ENCODE measurements at places on chromosomes 16 and 17. TPM values are rescaled to one million over a fixed set of nuclear protein-coding genes. Genes with fewer than 3 reads are reported as not detected.
A peak's percentile ranks its signal among the peaks of the same experiment; 100 is the strongest.

The TBX21 gene
- total RNA-seq, result 0.98 TPM

The CTRB1 gene
- not detected for total RNA-seq

The GUCY2D gene
- not detected for total RNA-seq

The TBC1D3G gene
- not detected for total RNA-seq

The TBC1D3H gene
- total RNA-seq, result not detected

The HS3ST3A1 gene
- total RNA-seq, result 1.3 TPM

The ABAT gene
- total RNA-seq, result 0.75 TPM

DNA sequence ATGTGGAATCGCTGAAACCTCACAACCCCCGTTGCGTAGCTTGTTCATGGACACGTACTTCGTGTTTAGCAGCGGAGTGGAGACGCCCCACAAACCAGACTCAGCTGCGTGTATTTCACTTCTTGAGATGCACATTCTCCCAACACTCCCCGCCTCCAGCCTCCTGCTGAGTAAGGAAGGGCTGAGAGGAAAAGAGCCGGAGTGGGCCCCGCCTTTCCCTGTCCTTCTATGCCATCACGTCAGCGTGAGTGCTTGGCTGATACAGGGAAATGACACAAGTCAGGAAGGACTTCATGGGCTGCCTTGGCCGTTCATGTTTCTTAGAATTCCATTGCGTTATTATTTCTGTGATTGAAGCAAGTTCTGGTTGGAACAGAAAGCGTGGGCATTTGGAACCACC is 68.6 kb upstream of the CBX4 start:
- no peak for DNase-seq

DNA sequence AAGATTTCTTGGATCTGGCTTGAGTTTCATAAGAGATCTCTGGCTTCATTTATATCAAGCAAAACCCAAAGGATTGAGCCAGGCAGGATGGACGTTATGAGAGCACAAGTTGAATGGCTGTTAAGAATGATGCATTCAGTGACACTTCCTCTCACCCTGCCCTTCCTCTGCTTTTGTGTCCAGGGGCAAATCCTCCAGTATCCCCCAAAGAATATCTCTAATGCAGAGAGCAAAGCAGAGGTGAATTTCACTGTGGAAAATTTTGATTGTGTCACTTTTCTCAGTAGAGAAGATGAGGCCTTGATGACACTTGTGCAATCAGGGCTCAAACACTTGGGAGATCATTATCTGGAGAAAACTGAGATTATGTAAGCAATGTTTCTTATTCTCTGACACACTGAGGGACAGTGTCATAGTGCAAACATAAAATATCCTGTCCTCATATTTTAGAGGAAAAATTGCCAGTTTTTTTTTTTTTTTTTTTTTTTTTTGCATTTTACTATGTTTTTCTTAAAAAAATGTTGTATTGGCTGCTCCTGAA is 25.3 kb downstream of the MARCHF10 start:
- no peak for DNase-seq

DNA sequence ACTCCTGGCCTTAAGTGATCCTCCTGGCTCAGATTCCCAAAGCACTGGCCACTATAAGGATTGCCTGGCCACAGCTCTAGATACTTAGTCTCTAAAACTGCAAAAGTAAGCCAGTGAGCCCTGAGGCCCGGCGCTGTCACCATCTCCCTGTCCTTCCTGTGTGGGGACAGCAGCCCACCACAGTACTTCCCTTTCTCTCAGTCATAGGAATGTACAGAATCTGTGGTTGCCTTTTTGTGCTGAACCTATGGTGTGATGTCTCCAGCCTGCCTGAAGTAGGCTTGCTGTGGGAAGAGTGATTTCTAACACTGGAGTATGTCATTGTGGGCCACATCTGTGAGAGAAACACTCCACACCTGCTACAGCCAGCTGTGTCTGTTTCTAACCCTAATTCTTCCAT is 24.7 kb downstream of the NTAN1 start:
- no peak for DNase-seq

- peak; percentile 75 for DNase-seq
These were observed 5.4 kb downstream of the SLC47A1 start for GRCh38 chr17:19539040-19539399.

DNA sequence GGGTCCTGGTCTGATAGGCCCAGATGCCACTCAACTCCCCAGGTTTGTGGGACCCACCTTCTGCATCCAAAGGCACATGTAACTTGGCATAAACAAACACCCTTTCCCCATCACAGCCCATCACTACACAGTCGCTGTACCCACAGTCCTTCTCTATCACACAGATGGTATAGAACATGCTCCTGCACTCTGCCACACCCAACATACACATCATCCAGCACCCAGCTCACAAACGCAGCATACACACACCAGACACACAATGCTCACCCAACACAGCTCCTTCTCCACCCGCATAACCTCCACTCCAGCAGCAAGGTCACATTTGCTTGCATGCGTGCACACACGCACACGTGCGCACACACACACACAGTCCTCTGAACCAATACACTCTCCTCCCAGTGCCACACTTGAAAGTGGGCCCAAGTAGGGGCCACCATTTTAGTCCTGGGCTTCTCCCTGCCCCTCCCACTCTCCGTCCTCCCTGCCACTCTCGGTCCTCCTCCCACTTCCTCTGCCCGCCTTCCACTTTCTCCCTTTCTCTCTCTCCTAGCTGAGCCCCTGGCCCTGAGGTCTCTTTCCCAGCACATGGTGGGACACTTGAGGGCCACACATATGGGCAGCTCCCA is 8.5 kb upstream of the TMEM92 start:
- DNase-seq, result no peak

GRCh38 chr17:63930951-63931575 is 1.1 kb downstream of the CD79B start:
- DNase-seq, result no peak

DNA sequence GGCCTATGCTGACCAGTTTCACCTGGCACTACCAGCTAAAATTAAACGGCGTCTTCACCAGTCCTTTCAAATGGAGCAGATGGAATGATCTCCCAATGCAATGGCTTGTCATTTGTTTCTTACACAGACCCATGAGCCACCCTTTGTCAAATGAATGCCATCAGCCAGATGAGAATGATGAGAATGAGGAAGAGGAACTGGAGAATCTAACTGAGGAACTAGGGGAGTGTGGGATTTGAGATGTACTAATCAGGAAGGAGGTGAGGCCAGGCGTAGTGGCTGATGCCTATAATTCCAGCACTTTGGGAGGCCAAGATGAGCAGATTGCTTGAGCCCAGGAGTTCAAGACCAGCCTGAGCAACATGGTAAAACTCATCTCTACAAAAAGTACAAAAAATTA is 116.4 kb downstream of the HS3ST3A1 start:
- no peak for DNase-seq

DNA sequence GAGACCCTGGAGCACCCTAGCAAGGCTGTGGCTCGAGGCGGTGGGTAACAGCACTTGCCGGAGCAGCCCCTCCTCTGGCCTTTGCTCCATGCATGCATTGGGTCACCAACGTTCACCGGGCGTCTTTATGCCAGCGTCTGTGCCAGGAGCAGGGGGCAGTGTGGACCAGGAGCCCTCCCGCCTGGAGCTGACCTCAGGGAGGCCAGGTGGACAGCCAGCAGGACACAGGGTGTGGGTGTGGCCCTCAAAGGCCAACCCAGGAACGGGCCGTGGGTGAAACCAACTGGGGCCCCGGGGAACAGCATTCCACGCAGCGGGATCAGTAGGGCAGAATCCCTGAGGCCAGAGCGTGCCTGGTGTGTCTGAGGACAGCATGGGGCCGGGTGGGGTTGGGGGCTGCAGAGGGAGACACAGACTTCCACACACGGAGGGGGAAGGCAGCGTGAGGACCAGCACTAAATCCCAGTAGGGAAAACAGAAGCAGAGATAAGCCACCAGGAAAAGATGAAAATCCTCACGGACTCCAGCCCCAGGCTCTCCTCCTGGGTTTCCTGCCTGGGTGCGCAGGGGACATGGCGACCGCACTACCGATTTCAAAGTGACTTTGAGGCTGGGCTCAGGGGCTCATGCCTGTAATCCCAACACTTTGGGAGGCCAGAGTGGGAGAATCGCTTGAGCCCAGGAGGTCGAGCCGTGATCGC is 2.9 kb upstream of the CD7 start:
- DNase-seq, result no peak

DNA sequence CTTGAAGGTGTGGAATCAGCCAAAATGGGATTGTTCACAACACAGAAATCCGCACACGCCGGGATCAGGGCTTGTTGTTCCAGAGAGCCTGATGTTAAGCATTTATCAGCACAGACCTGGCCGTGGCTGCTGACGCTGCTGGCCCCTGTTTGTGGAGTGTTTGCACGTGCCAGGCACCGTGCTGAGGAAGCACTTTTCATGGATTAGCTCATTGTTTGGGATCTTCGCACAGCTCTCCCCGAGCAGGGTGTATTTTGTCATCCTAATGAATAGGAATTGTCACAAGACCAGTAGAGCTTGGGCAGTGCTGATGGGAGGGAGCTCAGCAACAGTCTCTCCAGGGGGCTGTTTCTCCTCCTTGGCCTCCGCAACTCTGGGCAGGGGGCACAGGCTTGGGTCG is 160.4 kb upstream of the PLCG2 start:
- no peak for DNase-seq

GRCh38 chr17:66784621-66785364 is 50.1 kb upstream of the CACNG5 start:
- no peak for DNase-seq

GRCh38 chr17:68544111-68544915 is 32.1 kb downstream of the PRKAR1A start:
- DNase-seq, result no peak

GRCh38 chr16:12320298-12320706 is 343.8 kb downstream of the SNX29 start:
- no peak for DNase-seq

DNA sequence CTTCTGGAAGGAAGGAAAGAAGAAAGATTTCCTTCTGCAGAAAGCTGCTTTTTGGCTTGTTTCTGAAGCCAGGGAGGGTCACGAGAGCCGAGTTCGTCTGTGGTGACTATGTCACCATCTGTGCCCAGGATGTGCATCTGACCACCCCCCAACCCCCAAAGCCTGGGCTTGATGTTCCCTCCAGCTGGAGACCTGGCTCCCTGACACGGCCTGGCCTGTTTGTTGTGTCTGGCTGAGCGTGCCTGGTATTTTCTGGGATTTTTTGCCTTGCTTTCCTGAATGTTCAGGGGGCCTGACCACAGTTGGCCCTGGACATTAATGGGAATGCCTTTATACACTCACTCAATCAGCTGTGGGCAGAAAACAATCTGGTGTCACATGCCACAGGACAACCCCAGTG is 38.9 kb downstream of the LGALS9 start:
- no peak for DNase-seq

DNA sequence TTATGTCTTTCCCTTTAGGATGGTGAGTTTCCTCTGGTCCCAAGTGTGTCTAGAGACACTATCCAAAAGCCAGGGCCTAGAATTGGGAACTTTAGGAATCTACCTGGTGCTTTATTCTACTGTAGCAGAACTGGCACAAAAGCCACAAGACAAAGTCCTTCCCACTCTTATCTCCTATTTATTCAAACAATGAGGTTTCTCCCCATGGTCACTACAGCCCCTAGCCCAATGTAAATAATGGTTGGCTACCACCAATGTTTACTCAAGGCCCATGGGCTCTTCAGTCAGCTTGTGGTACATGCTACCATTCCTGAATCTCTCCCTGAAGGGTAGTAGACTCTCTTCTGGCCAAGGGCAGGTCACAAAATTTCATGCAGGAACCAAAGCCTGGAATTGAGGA is 789.4 kb upstream of the KIF2B start:
- no peak for DNase-seq

DNA sequence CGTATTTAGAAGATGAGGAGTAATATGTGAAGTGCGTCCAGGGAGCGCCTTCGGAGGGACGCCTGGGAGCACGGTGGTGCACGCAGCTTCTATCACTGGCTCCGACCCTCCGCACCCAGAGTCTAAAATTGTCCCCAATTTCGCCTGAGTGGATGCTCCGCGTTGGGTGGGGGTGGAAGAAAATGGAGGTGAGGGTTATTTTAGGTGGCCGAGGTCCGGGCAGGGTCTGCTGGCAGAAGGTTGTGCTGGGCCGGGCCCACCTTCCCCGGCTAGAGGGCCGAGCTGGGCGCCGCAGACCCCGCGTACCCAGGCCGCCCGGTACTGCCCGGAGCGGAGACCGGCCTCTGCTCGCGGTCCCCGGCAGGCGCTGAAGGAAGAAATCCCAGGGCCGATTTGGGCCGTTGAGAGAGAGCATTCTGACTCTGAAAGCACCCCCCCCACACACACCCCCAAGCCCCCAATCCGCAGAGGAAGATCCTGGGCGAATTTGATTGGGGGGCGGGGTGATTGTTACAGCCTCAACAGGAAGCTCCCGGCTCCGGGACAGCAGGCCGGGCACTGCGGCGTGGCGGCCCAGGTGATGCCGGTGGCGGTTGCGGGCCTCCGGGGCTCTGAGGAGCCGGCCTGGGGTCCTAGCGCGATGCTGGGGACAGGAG is 3.0 kb downstream of the BAHCC1 start:
- no peak for DNase-seq

- DNase-seq, result no peak
These were observed 71.1 kb downstream of the RPH3AL start for GRCh38 chr17:281365-281999.

DNA sequence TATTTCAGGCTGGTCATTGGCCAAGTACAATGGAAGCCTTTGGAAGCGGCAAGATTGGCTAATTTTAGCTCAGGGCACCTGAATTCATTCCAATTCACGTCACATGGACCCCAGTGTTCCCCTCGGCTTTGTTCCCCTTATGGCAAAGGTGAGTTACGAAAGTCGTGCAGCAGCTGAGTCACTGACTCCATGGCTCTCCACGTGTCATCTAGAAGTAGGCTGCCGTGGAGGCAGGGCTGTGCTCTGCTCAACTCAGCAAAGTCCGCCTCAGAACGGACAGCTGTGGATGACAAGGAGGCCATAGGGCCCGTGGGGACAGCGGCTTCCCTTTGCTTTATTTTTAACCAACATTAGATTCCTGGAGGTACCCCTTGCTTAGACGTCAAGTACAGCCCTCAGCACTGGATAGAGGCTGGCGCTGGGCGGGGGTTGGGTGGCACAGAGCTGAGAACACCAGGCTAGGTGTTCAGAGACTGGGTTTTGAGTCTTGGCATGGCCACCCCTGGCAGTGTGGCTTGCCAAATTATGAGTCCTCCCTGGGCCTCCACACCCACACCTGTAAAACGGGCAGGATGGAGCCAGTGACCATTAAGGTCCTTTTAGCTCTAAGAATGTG is 23.6 kb downstream of the ADAD2 start:
- DNase-seq, result peak; percentile 85

DNA sequence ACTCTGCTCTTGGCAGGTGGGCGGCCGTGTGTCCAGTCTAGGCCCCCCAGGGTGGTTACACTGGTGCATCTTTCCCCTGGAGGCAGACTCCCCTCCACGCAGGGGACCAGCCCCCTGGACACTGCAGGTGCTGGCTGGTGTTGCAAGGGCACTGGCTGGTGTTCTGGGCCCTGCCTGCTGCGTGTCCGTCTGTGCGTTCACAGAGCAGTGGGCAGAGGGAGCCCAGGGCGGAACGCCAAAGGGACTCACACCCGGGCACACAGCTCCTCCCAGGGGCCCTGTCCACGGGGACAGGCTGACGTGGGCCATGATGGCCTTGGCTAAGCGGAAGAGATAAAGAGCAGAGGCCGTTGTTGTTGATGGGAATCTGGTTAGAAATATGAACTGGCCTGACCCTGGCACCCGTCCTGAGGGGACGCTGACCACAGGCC is 27.3 kb downstream of the ACSF3 start:
- no peak for DNase-seq
